ENCODE measurements at places on chromosomes 5 and 9.
A peak's percentile ranks its signal among the peaks of the same experiment; 100 is the strongest.

GRCh38 chr9:117662651-117663050, 41.6 kb upstream of the TLR4 start:
- DNase-seq, result no peak

DNA sequence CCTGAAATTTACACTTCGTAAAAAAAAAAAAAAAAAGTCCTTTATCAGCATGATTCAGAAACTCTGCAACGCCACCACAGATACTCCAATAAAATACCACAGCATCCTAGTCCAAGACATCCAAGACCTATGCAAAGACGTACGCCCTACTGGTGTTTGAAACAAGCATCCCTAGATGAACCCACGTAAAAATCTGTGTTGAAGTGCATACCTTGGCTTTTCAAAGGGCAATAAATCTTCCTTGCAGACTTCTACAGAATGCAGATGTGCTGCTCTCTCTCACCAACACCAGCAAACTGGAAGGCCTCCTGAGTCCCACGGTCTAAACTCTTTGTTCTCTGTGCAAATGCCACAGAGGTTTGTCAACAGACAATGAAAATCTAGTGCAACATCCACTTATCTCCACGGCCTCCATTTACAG, 38.8 kb downstream of the MYO10 start:
- no peak for DNase-seq

- no peak for DNase-seq
Measured at GRCh38 chr5:136484808-136485325, 119.5 kb upstream of the TRPC7 start.

GRCh38 chr5:9653811-9654210, 23.7 kb upstream of the TAS2R1 start:
- peak; percentile 97 for DNase-seq

GRCh38 chr5:58499231-58499630, 8.0 kb downstream of the GAPT start:
- no peak for DNase-seq

DNA sequence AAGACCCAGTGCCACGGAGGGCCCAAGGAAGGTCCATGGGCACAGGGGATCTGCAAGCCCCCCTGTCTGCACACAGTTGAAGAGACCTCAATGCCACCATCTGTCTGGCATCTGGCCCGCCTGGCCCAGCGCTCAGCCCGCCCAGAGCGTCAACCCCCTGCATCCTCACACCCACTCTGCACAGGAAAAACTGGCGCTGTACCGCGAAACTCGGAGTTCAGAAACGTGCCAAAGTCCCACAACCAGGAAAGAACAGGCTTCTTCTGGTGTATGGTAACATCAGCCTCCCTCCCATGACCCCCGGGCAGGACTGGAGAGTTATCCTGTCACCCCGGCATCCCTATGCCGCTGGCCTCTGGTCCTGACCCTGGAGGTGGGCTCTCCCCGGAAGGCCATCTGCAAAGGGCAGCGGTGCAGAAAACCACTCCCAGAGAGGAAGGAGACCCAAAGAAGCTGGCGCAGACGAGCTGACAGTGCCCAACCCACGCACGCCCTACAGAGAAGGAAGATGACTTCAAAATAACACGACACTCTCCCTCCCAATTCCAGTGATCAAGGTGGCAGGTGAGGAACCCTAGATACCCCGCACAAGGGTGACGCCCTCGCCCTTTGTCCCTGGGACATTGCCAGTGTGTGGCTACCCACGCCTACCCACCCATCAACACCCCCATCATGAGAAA, 18.9 kb downstream of the VAV2 start:
- no peak for DNase-seq

GRCh38 chr9:122088880-122089706, 4.0 kb downstream of the TTLL11 start:
- no peak for DNase-seq
